ENCODE measurements at places on chromosomes 5 and 9. TPM values are rescaled to one million over a fixed set of nuclear protein-coding genes. Genes with fewer than 3 reads are reported as not detected.

Gene MLANA
- not detected for total RNA-seq

GRCh38 chr5:168984135-168984675 lies 316.7 kb downstream of the SLIT3 start:
- DNase-seq, result no peak

DNA sequence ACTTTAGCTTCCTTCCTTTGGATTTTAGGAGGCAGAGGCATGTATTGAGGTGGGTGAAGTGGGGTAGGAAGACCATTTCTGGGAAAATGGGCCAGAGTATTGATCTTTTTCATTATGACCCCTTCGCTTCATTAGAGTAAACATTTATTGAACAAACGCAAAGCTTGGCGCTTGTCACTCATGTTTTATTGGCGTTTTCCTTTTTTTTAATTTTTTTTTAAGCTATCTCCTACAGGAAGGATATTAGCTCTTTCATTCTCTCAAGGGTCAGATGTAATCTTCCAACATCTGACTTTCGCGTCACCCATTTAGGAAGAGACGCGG lies 273 bp upstream of the SUB1 start:
- no peak for DNase-seq

- DNase-seq, result no peak
These were observed 13.4 kb upstream of the XPA start for GRCh38 chr9:97710356-97711222.
